ENCODE measurements at places on chromosomes 6 and 20. TPM values are rescaled to one million over a fixed set of nuclear protein-coding genes. Genes with fewer than 3 reads are reported as not detected.

Gene INSM1
- 0.05 TPM for total RNA-seq

Gene PPP1R10
- 106 TPM for total RNA-seq

Gene BPIFB3
- total RNA-seq: not detected

Gene SIGLEC1
- not detected for total RNA-seq

Gene SNRPB2
- total RNA-seq: 125 TPM

Gene RNF5
- 41.1 TPM for total RNA-seq

Gene AGER
- total RNA-seq: 30.6 TPM

Gene FAM83D
- 17.3 TPM for total RNA-seq

Gene PTCRA
- not detected for total RNA-seq

Gene FARS2
- total RNA-seq: 19.5 TPM

Gene JPH2
- total RNA-seq: not detected

Gene EPPIN
- not detected for total RNA-seq

Gene PRRT1
- total RNA-seq: not detected

Gene RFX6
- total RNA-seq: not detected

Gene TTI1
- 34.3 TPM for total RNA-seq

Gene GGTLC1
- total RNA-seq: not detected

Gene NOX3
- total RNA-seq: not detected

Gene FRS3
- total RNA-seq: 6.1 TPM

Gene NEURL2
- 1.4 TPM for total RNA-seq

Gene LHFPL5
- not detected for total RNA-seq

Gene OXT
- not detected for total RNA-seq

Gene CCN6
- total RNA-seq: not detected

Gene UBD
- total RNA-seq: 0.61 TPM

Gene PERP
- 6.5 TPM for total RNA-seq

Gene TSPYL1
- total RNA-seq: 41.1 TPM

Gene SLC32A1
- not detected for total RNA-seq

Gene GMEB2
- 17.4 TPM for total RNA-seq

Gene DDO
- not detected for total RNA-seq

Gene NINL
- total RNA-seq: 5.2 TPM

Gene PCSK2
- not detected for total RNA-seq

Gene SMPDL3A
- total RNA-seq: 0.30 TPM

Gene FOXF2
- total RNA-seq: not detected

Gene SRMS
- total RNA-seq: not detected

Gene ABHD16A
- 54.9 TPM for total RNA-seq

Gene SYTL3
- 36.9 TPM for total RNA-seq

Gene CCM2L
- total RNA-seq: not detected

Gene TRIM26
- 71.7 TPM for total RNA-seq

Gene WASF1
- total RNA-seq: 1.5 TPM

Gene SOBP
- total RNA-seq: 0.14 TPM

Gene DNAH8
- total RNA-seq: 0.02 TPM

Gene AKIRIN2
- total RNA-seq: 37.7 TPM

Gene SEMG1
- not detected for total RNA-seq

Gene PPIL6
- total RNA-seq: not detected

Gene SLC22A2
- not detected for total RNA-seq

Gene CLIC5
- 2.6 TPM for total RNA-seq

Gene FOXS1
- not detected for total RNA-seq

Gene NT5DC1
- 47.9 TPM for total RNA-seq

Gene FAM184A
- total RNA-seq: 3.8 TPM

Gene SLC12A5
- total RNA-seq: 0.70 TPM

Gene MAK
- 0.11 TPM for total RNA-seq

Gene RGS17
- total RNA-seq: not detected

Gene SYCP2L
- total RNA-seq: 0.36 TPM

Gene E2F1
- 73.9 TPM for total RNA-seq

Gene GCNT2
- 3.3 TPM for total RNA-seq

Gene C20orf202
- total RNA-seq: 0.11 TPM

Gene IMPG1
- not detected for total RNA-seq

All from T-helper 2 cell treated with Interferon-gamma antibody and Interleukin-4, amounts not matched to agents 100 ng/mL and 5 ng/mL, for 36 hours (primary cell).